Activated CD8-positive, alpha-beta memory T cell treated with anti-CD3 and anti-CD28 coated beads for 1 hour (primary cell): ENCODE measurements at places on chromosomes 2 and 18.

DNA sequence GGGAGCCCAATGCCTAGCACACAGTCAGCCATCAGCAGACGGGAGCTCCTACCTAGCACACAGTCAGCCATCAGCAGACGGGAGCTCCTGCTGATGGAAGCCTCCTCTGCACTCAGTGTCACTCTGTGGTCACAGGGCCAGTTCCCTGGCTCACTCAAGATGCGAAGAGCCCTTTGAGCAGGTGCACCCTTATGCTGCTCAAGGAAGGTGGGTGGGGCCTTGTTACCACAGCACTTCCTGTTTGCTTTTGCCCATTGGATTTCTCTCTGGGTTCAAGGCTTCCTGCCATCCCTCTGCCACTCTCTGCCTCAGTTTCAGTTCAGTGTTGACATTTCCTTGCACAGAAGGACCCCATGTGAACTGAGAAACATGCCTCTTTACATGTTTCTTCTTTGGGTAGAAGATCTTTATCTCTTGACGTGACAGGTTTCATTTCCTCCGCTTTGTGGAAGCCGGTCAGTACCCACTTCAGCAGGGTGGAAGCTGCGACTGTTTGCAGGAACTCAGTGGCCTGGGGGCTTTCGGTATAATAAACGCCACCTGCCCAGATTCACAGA, 11.6 kb downstream of the TRIB2 start:
- no peak for DNase-seq

DNA sequence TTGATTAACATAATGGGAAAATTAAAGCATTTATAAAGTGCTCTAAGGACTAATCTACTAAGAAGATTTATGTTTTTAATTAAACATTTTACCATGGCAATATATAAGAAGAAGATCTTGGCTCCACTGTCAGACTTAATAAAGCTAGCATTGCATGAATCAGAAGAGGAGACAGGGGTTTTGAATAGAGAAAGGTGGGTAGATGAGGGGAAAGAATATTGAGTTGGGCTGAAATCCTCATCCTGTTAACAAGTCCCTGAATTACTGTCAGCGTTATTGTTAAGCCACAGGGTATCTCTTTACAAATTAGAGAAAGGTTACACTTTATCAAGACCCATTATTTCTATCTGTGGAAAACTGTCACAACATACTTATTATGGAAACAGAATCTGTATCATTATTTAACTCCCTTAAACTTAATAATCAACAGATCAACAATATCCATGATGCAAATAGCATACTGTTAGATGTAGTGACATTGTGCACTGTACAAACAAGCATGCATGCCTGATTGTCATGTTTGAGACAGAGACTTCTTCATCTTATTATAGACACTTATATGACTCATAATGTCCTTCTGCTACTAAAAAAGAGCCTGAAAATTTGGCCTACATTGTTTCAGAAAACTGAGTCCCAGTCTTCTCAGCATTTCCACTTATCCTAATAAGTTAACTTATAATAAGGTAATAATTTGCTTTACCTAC, 304.1 kb downstream of the NRXN1 start:
- no peak for DNase-seq

DNA sequence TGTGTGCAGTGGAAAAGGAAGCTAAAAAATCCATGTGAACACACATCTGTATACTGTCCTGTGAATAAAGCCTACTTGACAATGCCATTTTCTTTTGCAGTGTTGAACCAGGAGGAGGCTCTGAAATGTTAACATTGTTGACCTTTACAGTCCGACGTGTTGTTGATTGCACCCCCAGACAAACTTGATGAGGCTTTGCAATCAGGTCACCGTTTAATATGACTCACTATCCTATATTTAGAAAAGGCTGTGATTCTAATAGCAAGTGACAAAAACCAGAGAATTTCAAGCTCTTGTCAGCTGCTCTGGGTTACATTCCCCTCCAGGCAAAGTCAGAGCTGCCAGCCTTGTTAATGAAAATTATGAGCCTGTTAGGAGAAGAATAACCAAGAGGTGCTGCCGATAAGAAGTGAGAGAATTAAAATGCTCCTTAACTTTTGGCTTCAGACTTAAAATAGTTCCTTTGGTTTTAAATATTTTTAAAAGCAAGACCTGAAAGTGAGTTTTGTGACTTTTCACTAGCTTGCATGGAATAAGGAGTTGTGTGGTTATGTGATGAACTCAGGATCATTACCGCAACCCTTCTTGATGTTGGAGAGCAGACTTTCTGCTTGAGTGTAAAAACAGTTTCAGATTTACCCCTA, 162.1 kb downstream of the QPCT start:
- no peak for DNase-seq

DNA sequence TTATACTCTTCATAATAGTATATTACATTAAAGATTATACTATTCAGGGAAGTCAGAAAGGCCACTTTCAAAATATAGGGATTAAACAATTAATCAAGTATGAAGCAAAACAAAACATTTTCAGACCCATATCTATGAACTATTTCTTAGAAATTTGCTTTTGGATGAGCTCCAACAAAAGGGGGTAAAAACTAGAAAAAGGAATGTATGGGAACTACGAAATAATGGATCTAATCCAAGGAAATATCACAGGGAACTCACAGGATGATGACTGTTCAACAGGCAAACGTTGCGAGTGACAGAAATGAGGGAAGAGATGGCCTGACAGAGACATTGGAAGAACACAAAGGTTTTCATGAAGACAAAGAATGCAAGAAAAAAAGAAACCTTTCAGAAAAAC, 27.9 kb downstream of the G6PC2 start:
- DNase-seq: no peak

DNA sequence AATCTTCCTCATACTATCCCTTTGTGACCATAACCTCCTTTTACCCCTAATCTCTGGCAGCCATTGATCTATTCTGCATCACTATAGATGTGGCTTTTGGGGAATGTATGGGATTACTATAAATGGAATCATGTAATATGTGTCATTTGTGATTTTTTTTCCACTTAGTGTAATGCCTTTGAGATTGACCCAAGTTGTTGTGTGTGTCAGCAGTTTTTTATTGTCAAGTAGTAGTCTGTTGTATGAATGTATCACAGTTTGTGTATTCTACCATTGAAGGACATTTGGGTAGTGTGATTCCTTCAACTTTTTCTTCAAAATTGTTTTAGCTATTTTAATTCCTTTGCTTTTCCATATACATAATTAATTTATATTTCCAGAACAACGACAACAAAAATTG, 18.6 kb downstream of the VRK2 start:
- no peak for DNase-seq

- DNase-seq: no peak
Measured at GRCh38 chr2:159002462-159003111, 34.1 kb downstream of the TANC1 start.
